Adrenal gland (tissue), 19 donors: ENCODE measurements at places on chromosomes 6 and 20. TPM values are rescaled to one million over a fixed set of nuclear protein-coding genes. Genes with fewer than 3 reads are reported as not detected.
A peak's percentile ranks its signal among the peaks of the same experiment; 100 is the strongest.

The TBC1D22B gene
- 9.1 TPM for polyA plus RNA-seq

The SLC12A5 gene
- 121 TPM for polyA plus RNA-seq

- no peak overlapping the region for H3K4me3 ChIP-seq
- H3K36me3 ChIP-seq = no peaks in the 10 kb centered on the region
- H3K4me1 ChIP-seq = peaks cover 8% of the 10 kb centered on the region
- no peaks in the 10 kb centered on the region for H3K27me3 ChIP-seq
Observed at GRCh38 chr20:44914924-44915323, 5.1 kb downstream of the PABPC1L start.

The FABP7 gene
- polyA plus RNA-seq = not detected

The ANKEF1 gene
- polyA plus RNA-seq = 5.0 TPM

DNA sequence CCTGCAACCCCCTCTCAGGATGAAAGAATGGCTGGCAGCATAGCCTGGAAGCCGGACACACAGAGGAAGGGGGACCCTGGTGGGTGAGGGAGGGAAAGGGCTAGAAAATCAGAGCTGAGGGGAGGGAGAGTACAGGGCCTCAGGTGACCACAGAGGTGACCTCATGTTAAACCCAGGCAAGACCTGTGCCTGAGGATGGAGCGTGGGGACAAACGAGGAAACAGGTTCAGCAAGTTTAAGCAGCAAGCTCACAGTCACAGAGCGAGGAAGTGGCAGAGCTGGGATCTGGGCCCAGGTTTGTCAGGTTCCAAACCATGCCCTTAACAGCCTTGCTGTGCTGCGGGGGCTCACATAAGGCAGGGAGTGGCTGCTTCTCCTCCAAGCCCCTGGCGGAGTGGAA is 4.0 kb upstream of the BPI start:
- no peaks in the 10 kb centered on the region for H3K4me1 ChIP-seq
- no peak overlapping the region for H3K4me3 ChIP-seq
- no peak for DNase-seq

GRCh38 chr6:142943711-142944123 is 1.3 kb downstream of the HIVEP2 start:
- H3K27ac ChIP-seq = peak overlapping the region; percentile 100
- H3K36me3 ChIP-seq = no peaks in the 10 kb centered on the region
- H3K4me3 ChIP-seq = peak overlapping the region; percentile 65
- peaks cover 30% of the 10 kb centered on the region for H3K4me1 ChIP-seq
- DNase-seq = peak; percentile 17
- H3K27me3 ChIP-seq = no peaks in the 10 kb centered on the region

GRCh38 chr6:139981066-139981624 is 606.7 kb upstream of the CITED2 start:
- H3K4me1 ChIP-seq = peaks cover 23% of the 10 kb centered on the region
- no peaks in the 10 kb centered on the region for H3K36me3 ChIP-seq
- H3K4me3 ChIP-seq = no peak overlapping the region
- no peak overlapping the region for H3K27ac ChIP-seq
- no peak for DNase-seq
- no peaks in the 10 kb centered on the region for H3K27me3 ChIP-seq

DNA sequence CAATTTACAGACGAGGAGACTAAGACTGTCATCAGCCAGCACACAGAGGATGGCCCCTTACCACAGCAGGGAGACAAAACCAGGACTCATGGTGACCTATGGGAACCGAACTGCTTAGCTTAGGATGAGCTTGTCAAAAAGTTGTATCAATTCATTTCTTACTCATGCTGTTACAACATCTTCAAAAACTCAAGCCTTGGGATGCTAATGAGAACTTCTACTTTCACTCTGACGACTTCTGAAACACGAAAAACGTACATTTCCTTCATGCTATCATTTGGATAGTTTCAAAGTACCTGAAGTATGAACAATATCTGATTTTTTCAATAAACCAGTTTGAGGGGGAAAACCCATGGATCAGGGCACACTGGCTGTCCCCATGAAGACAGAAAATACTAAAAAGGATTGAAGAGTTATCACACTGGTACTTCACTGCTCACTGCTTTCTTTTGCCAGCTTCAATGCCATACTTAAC is 31.9 kb downstream of the HIVEP2 start:
- no peak overlapping the region for H3K4me3 ChIP-seq
- H3K27me3 ChIP-seq = no peaks in the 10 kb centered on the region
- no peaks in the 10 kb centered on the region for H3K4me1 ChIP-seq

The PARD6B gene
- 2.4 TPM for polyA plus RNA-seq

- no peak for DNase-seq
- peaks cover 27% of the 10 kb centered on the region for H3K4me1 ChIP-seq
- H3K27me3 ChIP-seq = no peaks in the 10 kb centered on the region
- no peaks in the 10 kb centered on the region for H3K36me3 ChIP-seq
Observed at GRCh38 chr6:144153971-144154370, 3.7 kb downstream of the STX11 start.

- H3K27me3 ChIP-seq = no peaks in the 10 kb centered on the region
- no peak overlapping the region for H3K27ac ChIP-seq
- no peak for DNase-seq
Observed at GRCh38 chr20:64192406-64192805, 28.2 kb downstream of the MYT1 start.

DNA sequence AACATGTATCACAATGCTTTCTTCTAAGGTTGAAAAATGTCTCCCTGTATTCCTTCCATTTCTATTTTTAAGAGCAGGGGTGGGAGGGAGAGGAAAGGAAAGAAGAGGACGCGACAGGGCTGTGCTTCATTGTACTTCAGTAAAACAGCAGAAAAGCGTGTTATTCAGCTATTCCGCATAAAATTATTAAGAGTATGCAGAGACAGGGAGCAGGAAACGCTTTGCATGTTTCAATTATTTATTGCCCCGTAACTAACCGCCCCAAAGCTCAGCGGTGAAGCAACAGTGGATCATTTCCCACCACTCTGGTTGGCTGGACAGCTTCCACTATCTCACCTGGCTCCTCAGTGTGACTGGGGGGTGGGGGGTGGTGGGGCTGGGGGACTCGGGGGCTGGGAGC is 188.9 kb downstream of the TTLL2 start:
- H3K36me3 ChIP-seq = no peaks in the 10 kb centered on the region
- DNase-seq = no peak
- H3K4me1 ChIP-seq = no peaks in the 10 kb centered on the region

DNA sequence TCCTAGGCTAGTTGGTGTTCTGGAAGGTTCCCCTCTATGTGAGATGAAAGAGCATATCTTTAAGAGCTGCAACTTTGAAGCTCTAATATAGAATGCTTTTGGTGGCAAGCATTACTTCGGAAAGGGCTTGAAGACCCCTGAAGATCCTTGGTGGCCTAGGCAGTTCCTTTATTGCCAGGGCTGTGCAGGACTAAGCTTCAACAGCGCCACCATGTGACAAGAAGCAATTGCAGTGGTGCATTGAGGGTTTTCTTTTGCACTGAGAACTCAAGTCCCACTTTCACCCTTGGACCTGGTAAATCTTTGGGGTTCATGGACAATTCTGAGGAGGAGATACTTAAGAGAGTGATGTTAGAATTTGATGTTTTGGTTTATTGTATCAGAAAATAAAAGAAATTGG is 237.4 kb upstream of the GMDS start:
- no peaks in the 10 kb centered on the region for H3K4me1 ChIP-seq
- H3K4me3 ChIP-seq = no peak overlapping the region
- no peak overlapping the region for H3K27ac ChIP-seq
- no peaks in the 10 kb centered on the region for H3K36me3 ChIP-seq
- H3K27me3 ChIP-seq = no peaks in the 10 kb centered on the region
- no peak for DNase-seq
